Effector memory CD8-positive, alpha-beta T cell (primary cell): ENCODE measurements at places on chromosomes 4 and X.
A peak's percentile ranks its signal among the peaks of the same experiment; 100 is the strongest.

DNA sequence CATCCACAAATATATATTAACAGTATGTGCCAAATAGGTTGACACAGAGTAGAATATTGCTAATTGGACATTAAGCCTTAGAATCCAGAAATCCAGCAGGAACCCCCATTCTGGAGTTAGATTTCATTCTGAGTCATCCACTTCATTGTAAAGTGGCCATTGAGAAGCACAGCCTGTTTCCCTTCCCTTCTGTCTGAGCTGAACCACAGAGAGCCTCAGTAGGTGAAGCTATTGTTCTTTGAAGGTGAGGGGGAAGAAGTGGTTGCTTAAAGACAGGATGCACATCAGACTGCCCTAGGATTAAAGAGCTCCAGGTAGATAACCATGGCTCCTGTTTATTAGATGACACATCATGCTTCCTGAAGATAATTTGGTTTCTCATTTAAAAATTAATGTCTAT is 30.6 kb upstream of the MCF2 start:
- DNase-seq = no peak

DNA sequence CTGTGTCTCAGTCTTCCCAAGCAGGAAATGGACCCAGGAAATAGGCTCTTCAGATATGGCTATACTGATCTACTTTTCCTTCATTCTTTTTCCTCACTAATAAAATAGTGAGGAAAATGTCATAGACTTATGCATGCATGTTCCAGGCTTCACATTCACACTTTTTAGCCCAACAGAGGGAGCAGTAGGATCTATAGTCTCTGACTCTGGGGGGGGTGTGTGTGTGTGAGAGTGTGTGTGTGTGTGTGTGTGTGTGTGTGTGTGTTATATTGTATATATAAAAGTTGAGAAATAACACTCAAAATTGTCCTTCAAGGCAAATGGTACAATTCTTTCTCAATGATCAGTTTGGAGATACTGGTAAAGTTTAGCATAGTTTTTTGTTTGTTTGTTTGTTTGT is 297.2 kb upstream of the GALNT7 start:
- no peak for DNase-seq

DNA sequence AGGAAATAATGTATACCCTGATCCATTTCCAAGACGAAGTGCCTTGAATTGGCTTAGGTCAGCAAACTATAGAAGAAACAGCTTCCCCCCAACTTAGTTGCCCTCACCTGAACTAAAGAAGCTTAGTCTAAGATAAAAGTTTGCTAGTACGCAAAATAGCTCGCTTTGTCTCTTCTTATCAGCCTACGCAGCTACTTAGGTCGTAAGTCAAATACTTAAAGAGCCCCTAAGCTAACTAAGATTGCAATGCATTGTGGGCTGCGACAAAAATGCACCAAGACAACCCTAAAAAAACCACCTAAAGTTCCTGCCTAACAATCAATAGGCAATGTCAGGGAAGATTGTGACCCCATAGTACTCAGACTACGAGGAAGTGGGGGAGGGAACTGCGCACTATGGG is 12.8 kb downstream of the CLNK start:
- DNase-seq = no peak

GRCh38 chrX:44173219-44173618 is 170.3 kb downstream of the EFHC2 start:
- DNase-seq = no peak

- DNase-seq = no peak
Measured at GRCh38 chrX:83845397-83845796, 15.5 kb upstream of the CYLC1 start.

DNA sequence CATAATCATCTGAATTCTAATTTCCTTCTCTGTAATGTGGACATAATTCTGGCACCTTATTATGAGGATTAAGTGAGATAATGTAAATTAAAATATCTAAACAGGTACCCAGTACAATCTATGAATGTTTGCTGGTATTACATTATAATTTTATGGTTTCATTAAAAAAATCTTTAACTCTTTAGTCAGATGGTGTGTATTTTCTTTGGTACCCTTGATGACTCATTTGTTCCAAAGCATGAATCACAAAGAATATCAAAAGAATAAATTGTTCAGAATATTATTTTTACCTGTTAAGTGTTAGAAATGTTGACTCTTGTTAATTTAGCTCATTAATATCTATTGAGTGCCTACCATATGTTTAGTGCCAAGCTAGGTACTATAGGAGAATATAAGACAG is 74.3 kb downstream of the SNX25 start:
- no peak for DNase-seq

GRCh38 chr4:37673538-37674192 is 12.5 kb downstream of the RELL1 start:
- no peak for DNase-seq

DNA sequence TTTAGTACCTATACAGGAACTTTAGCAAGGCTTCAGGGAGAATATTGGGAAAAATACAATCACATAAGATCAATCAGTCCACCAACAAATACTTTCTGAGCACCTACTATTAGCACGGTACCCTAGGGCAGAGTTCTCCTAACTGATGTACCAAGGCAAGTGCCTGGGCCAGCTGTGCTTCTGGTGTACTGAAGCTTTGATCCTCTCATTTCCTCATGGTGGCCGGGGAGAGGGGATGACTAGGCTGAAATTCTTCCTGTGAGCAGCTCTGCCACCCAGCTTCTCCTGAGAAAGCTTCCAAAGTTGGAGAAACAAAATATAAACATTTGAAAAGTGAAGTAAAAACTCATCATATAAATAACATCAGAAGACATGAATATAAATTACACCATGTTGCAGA is 49.3 kb upstream of the ATOH1 start:
- DNase-seq = no peak

GRCh38 chr4:188722911-188723310 is 583.7 kb downstream of the TRIML1 start:
- DNase-seq = no peak

DNA sequence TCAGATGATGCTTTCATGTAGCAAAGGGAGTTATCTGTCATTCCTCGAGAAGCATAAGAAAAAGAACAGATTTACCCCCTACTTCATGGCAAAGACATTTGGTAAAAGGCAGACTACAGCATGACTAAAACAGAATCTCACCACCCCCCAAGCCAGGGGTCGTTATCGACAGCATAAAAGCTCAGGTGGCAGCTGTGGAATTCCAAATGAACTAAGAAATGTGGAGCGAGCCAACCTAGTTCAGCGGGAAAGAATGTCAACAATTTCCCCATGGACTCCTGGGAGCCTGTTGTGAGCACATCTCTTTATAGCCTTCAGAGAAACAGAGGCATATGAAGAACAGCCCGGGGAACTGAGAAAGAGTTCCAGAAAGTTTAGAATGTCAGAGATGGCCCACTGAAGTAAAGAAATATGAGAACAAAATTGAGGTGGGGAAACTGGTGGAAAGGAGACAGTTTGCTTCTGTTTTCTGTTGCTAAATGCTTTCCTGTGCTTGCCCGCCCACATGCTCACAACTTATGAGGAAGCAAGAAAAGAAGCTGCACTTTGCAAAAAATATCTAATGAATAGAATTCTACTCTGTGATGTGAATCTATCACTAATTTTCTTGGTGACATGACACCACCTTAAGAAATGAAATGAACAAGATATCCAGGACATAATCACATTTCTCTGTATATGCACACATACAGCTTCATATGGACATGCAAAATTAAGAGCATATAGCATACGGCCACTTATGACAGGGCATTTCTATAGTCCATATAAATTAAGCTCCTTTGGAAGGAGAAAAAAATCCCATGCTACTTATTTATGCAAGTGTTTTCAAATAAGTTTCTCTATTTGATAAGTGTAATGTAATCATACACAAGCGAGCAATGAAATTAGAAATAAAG is 135.3 kb upstream of the MID1 start:
- DNase-seq = no peak

GRCh38 chr4:122958505-122958904 is 36.1 kb upstream of the NUDT6 start:
- no peak for DNase-seq

GRCh38 chr4:79121223-79121622 is 182.0 kb upstream of the PAQR3 start:
- no peak for DNase-seq

DNA sequence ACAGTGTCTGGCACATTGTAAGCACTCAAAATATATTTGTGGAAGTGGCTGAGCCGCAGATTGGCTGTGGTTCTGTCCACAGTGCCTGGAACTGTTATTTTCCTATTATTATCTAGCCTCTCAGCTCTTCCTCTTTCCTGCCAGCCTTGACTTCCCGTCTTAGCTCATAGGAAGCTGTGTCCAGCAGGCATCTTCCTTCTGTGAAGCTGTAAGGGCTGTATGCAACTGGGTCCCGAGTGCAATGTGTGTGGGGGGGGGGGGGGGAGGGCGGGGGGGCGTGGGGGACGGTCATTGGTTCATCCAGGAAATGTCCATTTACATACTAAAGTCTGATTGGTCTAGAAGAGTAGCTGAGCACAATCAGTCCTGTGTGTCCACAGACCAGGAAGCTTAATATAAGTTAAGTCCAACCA is 210.7 kb downstream of the PDGFRA start:
- DNase-seq = no peak

DNA sequence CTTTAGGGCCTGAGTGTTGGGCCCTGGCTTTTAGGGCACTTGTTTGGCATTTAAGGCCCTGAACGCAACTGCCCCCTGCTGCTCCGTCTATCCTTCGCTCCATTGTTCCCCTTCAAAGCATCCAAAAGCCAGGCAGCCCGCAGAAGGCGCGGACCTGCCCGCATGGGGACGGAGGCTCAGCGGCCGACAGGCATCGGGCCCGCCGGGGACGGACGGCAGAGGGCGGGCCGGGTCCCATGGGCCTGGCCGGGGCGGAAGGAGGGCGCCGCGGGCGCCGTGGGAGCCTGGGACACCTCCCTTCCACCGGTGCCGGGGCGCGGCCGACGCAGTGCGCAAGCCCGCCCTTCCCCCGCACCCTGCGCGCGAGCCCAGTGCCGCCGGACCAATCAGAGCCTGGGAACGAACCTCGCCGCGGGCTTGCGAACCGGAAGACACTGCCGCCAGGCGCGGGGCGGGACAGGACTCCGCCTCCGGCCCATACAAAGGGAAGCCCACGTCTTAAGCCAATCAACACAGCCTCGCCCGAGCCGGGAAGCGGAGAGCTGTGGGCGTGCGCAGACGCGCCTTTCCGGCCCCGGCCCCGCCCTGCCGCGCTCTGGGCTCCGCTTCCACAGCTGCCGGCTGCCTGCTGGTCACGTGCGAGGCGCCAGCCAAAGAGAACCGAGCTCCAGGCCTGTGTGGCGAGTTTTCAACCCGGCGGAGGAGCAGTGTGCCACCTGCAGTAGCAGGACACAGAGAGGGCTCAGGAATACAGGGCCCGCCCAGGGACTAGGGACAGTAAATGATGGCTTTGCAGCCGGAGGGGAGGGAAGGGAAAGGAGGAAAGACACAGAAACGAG is 2.1 kb upstream of the ARHGAP4 start:
- DNase-seq = peak; percentile 86

DNA sequence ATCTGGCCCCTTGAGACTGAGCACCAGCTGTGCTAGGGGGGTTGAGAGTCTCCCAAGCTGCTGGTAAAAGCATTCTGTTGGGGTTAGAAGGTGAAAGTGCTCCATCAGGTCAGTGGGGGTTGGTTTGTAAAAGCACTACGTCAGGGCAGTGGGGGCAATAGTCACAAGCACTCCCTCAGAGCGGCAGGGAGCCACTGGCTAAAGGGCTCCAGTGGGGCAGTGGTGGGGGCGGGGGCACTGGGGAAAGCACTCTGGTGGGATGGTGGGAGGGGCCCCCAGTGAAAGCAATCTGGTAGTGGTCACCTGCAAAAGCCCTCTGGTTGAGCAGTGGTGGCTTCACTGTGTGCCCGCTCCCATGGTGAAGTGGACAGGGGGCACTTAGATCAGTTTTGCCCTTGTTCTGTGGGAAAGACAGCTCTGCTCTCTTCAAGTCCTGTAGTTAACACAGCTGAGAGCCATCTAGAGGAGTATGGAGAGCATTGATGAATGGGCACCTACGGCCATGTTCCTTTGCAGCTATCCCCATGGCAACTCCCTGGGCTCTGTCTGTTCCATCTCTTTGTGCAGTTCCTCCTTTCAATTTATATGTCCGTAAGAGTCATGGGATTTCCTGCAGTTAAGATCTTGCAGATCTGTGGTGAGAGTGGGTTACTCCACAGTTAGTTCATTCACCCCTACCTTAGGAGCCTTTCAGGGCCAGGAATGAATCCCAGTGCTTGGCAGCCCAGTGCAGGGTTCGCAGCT is 106.4 kb downstream of the SH3BGRL start:
- DNase-seq = no peak

DNA sequence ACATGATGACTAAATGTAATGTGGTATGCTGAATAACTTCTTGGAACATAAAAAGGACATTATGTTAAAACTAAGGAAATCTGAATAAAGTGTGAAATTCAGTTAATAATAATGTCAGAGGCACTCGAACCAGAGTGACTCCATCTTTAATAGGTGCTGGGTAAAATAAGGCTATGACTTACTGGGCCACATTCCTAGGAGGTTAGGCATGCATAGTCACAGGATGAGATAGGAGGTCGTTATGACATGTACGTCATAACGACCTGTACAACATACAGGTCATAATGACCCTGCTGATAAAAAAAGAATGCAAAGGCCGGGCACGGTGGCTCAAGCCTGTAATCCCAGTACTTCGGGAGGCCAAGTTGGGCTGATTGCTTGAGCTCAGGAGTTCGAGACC is 28.9 kb upstream of the OPHN1 start:
- DNase-seq = no peak

DNA sequence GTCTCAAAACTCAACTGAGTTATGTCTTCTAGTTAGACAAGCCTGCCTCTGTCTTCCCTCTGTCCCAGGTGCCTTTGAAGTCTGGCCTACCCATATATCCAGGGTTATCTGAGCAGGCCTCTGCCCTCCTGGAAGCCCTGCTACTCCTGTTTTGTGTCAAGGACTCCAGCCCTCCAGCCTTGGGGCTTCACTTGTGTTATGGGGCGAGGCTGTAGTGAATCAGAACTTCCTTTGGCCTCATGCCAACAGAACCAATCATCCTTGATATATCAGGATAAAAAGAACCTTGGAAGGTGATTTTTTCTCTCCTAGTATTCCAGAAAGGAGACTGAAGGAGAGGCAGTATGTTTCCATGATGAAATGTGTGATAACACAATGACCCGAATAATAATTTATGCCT is 8.9 kb upstream of the ADGRG4 start:
- DNase-seq = no peak

GRCh38 chrX:150446995-150447394 is 83.9 kb downstream of the MAMLD1 start:
- DNase-seq = no peak

- DNase-seq = no peak
Measured at GRCh38 chr4:25760518-25761157, 102.2 kb downstream of the SEL1L3 start.
